Activated CD4-positive, alpha-beta T cell treated with anti-CD3 and anti-CD28 coated beads for 1 hour (primary cell): ENCODE measurements at places on chromosomes 16 and 17.

DNA sequence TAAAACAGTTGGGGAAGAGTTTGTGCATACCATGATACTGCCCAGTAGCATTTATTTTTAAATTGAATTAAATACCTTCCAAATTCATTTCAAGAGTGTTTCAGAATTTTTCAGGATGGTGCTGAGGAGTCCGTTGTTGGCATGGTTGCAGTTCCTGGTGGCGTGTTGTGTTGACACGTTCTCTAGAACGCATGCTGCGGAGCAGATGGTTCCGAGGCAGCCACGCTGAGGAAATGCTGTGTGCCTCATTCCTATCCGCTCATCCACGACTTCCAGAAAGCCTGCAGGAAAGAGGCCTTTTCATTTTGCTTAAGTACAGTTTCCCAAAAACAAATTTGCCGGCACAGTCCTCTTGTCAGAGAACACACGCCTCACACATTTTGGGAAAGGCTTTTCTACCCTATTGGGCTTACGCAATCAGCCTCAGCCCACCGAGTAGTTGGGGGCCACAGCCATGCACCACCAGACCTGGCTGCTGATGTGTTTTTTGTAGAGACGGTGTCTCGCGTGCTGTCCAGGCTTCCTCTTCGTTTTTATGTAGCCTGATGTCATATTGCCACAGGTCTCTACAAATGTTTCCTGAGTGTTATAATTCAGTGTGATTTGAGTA lies 32.1 kb upstream of the IL17C start:
- DNase-seq: no peak

DNA sequence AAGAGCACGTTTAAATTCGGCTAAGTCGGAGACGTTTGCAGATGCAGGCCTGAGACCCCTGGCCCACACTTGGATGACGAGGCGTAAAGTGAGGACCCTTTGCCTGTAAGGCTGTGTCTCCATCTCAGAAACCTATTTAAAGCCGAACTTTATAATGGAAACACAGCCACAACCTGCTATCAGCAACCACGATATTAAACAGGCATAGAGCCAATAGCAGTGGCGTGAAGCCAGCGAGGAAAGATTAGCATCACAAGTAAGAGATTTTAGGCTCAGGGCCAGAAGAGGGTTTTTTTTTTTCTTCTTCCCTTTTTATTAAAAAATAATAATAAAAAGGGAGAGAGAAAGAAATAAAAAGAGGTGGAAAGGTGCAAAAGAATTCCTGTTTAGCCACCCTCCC lies 111.3 kb upstream of the NOL11 start:
- no peak for DNase-seq

DNA sequence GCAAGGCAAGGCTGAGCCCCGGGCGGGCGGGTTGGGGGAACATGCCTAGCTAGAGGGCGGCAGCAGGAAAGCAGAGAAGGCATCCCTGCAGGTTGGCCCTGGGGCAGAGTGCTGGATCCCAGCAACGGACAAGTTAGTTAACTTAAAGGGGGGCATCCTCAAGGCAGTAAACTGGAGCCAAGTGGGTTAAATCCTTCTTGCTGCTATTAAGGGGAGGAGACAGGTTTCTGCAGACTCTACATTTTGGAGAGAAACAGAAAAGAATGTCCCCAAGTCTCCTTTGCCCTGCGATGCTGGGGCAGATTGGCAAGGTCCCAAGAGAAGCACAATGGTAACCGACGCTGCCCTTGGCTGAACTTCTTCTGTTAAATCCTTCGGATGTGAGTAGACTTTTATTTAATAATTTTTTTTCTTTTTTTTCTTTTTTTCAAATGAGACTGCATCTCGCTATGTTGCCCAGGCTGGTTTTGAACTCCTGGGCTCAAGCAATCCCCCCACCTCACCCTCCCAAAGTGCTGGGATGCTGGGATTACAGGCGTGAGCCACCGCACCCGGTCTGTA lies 14.0 kb downstream of the ATP5PD start:
- no peak for DNase-seq

DNA sequence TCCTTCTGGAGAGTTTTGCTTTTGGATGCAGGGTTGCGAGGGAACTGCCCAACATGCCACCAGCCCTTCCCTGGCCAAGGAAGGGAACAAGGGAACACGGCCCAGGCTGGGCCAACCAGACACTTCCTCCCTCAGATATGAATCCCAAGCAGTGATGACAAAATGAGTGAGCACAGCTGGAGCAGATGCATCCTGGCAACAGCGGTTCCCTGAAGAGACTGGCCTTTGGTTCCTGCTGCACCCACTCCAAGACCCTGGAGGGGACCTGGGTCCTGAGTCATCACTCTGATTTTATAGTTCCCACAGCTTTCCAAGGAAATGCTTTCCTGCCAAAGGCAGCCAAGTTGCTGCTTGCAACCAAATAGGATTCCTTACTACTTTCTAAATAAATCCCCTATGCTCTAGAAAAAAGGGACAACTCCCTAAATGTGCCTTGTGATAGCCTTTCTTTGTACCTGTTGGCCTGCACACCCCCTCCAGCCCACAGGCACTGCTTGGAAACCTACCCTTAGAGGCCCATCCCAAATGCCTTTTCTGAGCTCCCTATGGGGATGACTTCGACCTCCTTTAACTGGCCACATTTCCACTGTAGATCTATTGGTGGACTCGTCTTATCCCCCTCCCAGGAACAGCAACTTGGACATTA lies 5.3 kb downstream of the ST3GAL2 start:
- no peak for DNase-seq

- no peak for DNase-seq
Measured at GRCh38 chr17:68763562-68763961, 162.4 kb upstream of the FAM20A start.
